ENCODE measurements at places on chromosomes 5 and 9.

- DNase-seq, result no peak
Observed at GRCh38 chr9:76856016-76856415, 49.9 kb downstream of the PRUNE2 start.

DNA sequence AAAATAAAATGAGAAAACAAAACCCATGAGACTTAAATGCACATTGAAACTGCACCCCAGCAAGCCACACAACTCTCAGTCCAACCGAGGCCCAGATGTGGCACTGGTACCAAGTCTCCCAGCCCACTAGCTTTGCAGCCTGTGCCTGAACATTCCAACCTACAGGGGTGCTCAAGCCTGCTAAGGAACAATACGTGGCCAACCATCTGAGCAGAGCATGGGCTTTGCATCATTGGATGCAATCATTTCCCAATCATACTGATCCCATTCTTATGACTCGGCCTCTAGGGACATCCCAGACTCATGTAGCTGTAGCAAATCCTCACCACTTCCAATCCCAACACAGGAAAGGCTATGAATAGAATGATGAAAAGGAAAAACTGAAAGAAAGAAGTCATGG lies 297.2 kb downstream of the SPOCK1 start:
- no peak for DNase-seq

- DNase-seq, result no peak
Observed at GRCh38 chr5:95424526-95424925, 33.4 kb downstream of the FAM81B start.

DNA sequence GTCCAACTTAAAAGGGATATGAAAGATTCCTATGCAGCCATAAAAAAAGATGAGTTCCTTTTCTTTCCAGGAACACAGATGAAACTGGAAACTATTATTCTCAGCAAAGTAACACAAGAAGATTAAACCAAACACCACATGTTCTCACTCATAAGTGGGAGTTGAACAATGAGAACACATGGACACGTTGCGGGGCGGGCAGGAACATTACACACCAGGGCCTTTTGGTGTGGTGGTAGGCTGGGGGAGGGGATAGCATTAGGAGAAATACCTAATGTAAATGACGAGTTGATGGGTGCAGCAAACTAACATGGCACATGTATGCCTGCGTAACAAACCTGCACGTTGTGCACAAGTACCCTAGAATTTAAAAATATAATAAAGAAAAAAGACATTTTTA lies 516.1 kb downstream of the LRRC70 start:
- no peak for DNase-seq

DNA sequence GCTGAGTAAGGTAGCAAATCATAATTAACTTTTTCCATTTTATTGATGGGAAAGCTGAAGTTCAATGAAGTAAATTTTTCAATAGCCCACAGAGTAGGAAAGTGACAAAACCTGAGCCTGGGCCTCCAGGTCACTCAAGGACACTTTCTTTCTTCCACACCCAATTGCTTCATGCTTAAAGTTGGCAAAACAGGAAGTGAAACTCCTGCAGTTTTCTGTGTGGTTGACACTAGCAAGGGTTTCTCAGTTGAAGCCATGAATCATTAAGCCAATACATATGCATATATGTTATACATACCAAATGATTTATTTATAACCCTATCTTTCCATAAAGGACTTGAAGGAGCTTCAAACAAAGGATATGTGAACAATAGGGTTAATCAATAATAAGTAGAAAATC lies 13.9 kb downstream of the TLR4 start:
- DNase-seq, result no peak

Data from D721Med (cell line).